ENCODE measurements at places on chromosomes 3 and 15.

GRCh38 chr15:92653366-92653765 lies 2.2 kb downstream of the FAM174B start:
- no peak for DNase-seq

DNA sequence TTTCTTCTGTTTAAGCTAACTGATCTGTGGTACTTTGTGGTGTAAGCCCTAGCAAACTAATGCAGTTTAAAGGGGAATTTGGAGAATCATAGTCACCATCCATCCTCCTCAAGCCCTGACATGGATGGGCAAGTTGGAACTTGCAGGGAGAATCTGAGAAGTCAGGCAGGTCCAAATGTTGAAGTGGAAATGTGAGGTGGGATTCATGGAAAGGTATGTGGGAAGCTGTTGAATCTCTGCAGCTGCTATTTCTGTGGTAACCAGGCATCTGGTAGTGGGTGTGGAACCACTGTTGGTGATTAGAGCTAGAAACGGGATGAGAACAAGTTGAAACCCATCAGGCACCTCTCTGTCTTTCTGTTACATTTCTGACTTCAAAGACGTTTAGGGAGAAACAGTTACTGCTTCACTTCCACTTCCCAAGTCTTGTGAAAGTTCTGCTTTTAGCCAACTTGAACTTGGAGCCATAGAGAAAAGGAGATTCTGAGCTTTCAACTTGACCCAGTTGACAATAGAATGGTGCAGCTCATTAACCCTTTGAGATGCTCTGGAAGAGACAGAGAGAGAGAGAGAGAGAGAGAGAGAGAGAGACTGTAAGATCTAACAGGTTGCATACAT lies 38.1 kb upstream of the NMNAT3 start:
- DNase-seq = no peak

DNA sequence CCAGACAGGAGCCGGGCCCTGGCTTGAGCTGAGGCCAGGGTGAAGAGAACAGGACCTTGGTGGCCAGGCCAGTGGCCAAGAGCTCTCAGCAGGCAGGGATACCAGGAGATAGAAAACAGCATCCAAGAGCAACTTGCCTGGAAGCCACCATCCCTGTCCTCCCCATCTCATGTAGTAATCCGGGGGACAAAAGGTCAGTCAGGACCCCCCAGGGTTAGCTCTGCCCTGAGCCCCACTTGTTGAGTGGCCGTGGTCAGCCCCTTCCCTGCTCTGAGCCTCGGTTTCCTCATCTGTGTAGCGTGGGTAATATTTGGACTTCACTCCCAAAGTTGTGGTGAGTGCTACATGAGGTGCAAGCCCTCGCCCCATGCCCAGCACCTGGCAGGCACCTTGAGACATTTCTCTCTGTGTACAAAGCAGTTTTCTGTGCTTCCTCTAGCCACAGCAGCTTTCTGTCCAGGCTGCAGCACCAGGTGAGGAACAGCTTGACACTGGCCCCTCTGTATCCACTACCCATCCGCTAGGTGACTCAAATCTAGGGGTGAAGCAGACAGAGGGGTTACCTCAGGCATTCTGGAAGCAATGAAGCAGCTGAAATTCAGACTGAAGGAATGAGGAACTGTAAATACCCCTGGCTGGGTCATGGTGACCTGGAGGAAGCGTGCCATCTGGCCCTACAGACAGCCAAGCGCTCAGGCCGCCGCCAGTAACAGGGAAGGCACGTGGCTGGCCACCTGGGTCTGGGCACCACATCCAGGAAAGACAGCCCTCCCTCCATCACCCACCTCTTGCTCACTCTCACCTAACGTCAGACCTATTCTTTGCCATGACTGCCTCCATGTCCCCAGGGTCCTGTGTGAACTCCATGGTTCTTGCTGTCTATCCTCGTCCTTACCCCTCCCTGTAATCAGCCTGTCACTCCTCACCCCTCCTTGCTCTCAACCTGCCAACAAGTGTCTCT lies 6.7 kb downstream of the CISH start:
- no peak for DNase-seq

GRCh38 chr3:171803044-171803443 lies 7.2 kb downstream of the PLD1 start:
- DNase-seq = no peak

- DNase-seq = no peak
Observed at GRCh38 chr15:80474224-80475215, 70.3 kb downstream of the ARNT2 start.

GRCh38 chr3:189626286-189626685 lies 4.9 kb upstream of the TP63 start:
- no peak for DNase-seq

GRCh38 chr3:125052624-125053303 lies 3.0 kb downstream of the HEG1 start:
- peak; percentile 98 for DNase-seq

GRCh38 chr3:131075632-131076328 lies 49.1 kb downstream of the NEK11 start:
- DNase-seq = no peak

GRCh38 chr3:41630708-41631107 lies 331.2 kb downstream of the ULK4 start:
- no peak for DNase-seq

DNA sequence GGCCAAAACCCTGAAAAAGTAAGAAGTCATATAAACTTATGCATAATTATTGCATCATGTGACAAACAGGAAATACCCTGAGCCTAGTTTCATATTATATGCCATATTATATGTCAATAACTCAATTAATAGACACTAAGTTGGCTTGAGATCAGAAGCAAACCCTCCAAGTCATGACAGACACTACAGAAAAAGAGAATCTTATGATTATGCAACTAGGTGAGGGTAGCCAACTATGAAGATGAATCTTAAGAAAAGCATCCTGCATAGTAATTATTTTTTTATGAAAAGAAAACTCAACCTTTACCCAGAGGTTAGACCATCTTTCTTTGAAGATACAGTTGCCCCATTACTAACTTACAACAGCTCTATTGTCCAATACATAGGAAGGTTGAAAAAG lies 192.4 kb upstream of the VEPH1 start:
- no peak for DNase-seq

- DNase-seq = no peak
Observed at GRCh38 chr3:157285141-157285540, 125.2 kb upstream of the CCNL1 start.

DNA sequence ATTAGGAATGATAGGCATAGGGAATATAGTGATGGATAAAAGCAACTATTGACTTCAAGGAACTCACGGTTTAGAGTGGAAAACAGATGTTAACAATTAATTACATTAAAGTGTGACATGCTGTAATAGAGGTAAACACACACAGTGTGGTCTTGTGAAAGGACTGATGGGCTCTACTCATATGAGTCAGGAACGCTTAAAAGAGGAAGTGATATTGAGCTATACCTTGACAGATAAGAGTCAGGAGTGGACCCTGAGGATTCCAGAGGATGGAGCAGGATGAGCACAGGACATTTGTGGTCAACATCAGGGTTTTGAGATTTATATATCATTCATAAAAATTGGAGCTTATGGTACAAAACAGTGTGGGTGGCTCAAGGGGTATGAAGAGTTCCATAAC lies 11.0 kb downstream of the EXOG start:
- no peak for DNase-seq

DNA sequence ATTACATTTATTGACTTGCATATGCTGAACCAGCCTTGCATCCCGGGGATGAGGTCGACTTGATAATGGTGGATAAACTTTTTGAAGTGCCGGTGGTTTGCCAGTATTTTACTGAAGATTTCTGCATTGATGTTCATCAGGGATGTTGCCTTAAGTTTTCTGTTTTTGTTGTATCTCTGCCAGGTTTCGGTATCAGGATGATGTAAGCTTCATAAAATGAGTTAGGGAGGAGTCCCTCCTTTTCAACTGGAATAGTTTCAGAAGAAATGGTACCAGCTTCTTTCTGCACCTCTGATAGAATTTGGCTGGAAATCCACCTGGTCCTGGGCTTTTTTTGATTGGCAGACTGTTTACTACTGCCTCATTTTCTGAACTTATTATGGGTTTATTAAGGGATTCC lies 250.8 kb downstream of the TBC1D5 start:
- peak; percentile 79 for DNase-seq

Measured in fibroblast of skin of back (primary cell).